ENCODE measurements at places on chromosomes 4 and X.

DNA sequence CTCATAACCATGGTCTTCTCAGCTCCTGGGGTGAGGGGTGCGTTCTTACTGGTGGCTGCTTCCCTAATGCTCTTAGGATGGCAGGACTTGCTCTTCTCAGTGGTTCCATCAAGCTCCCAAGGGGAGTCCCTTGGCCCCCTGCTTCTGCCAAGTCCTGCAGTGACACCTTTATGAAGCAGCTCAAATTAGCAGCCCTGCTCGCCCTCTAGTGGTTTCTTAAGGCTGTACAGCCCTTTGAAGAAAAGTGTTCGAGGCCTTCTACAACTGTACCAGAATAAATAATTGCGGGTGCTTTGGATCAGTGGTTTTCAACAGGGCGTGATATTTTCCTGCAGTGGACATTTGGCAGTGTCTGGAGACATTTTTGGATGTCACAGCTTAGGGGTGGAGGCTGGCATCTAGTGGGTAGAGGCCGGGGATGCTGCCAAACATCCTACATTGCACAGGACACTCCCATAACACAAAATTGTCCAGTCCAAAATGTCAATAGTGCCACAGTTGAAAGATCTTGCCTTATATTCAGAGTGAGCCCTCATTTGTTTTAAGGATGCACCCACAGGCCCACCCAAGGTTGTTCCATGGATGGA, 204.7 kb upstream of the S100G start:
- no peak for DNase-seq

GRCh38 chrX:80266979-80267378, 153.3 kb upstream of the TENT5D start:
- no peak for DNase-seq

GRCh38 chr4:3612281-3612680, 80.1 kb upstream of the LRPAP1 start:
- DNase-seq: no peak

DNA sequence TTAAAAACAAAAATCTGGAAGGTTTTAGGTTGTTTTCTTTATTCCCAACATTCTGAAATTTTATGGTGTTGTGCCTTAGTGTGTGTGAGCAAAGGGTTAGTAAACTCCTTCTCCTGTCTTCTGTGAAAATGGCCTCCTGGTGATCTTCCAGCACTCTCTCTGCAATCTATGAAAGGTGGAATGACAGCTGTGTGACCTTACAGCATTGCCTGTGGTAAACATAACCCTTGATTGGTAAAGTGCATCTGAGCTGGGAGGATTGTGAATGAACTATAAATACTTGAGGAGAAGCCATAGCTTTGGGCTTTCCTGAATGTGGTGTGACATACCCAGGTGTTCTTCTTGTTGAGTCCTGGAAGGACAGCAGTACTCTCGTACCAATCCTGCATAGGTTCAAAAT, 10.0 kb downstream of the ART3 start:
- no peak for DNase-seq

GRCh38 chr4:82284475-82284857, 89.3 kb downstream of the HNRNPD start:
- no peak for DNase-seq

GRCh38 chrX:150162141-150162540, 201.0 kb upstream of the MAMLD1 start:
- no peak for DNase-seq

- no peak for DNase-seq
These were observed 497.1 kb upstream of the TENM3 start for GRCh38 chr4:181745933-181746625.

- DNase-seq: no peak
These were observed 26.8 kb upstream of the GRXCR1 start for GRCh38 chr4:42865572-42866189.

- no peak for DNase-seq
These were observed 840 bp downstream of the GUF1 start for GRCh38 chr4:44679060-44679459.

DNA sequence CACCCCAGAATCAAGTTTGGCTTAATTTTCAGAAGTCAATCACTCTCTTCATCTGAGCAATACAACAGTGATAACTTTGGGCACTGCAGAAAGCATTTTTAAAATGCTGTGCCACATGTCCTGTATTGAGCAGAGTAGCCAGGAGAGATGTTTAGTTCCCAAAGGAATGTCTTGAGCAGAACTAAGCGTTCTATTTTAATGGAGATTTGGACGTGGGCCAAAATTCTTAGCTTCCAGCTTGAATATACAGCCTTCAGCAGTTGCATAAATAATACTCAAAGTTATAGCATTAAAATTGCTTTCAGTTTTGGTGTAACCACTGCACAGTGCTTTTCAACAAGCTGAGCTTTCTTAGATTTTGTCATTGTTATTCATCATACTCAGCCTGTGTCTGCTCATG, 679.2 kb downstream of the NLGN4X start:
- no peak for DNase-seq

GRCh38 chrX:16012250-16012649, 111.1 kb upstream of the GRPR start:
- no peak for DNase-seq

DNA sequence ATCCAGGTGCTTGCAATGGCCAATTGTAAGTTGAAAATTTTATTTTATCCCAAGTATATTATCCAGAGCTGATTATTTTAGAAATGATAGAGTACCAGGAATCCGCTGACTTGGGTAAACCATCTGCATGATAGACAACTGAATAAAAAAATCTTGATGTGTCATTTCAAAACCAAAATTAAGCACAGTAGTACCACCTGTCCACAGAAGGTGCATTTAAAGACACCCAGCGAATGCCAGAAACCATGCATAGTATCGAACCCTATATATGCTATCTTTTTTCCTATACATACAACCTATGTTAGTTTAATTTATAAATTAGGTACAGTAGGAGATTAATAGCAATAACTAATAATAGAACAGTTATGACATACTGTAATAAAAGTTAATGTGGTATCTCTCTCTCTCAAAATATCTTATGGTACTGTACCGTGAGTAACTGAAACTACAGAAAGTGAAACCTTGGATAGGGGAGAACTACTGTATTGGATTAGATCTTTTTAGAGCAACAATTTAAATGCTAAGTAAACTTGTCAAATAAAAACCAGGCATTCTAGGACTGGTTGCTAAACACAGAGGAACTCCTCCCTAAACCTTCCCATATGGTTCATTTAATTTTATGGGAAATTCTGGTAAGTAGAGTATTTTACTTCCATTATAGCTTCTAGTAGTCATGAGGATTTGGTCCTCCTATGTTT, 6.2 kb downstream of the NEIL3 start:
- no peak for DNase-seq

- DNase-seq: no peak
These were observed 56.9 kb upstream of the TADA2B start for GRCh38 chr4:6986072-6986780.

DNA sequence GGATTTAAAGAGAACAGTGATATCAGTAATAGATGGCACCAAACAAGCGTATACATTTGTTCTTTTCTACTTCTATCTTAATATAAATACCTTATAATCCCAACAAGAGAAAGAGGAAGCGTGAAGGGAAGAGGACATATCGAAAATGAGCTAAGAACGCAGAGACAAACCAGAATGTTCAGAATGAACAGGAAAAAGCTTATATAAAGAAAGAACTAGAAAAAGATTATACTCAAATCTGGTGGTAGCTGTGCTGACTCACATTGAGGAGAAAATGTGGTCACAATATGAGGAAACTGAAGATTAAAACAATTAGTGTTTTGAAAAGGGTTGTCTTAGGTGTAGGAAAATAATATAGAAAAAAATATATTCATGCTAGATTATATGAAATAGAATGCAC, 2.0 kb upstream of the GPR34 start:
- no peak for DNase-seq

DNA sequence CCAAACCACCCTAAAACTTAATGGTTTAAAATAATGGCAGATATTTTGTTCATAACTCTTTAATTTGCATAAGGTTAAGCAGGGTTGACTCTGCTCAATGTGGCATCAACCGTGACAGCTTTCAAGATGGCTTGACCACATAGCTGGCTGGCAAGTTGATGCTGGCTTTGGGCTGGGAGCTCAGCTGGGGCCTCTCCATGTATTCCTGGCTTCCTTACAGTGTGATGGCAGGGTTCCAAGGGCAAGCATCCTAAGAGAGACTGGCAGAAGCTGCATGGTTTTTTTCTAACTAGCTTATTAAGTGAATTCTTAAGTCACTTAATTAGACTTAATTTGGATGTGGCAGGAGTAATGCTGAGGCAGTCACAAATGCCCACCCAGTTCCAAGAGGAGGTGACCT, 4.5 kb downstream of the RP2 start:
- no peak for DNase-seq

GRCh38 chr4:86664959-86665358, 70.8 kb downstream of the PTPN13 start:
- DNase-seq: no peak

GRCh38 chrX:110734271-110734670, 61.3 kb downstream of the CHRDL1 start:
- no peak for DNase-seq

DNA sequence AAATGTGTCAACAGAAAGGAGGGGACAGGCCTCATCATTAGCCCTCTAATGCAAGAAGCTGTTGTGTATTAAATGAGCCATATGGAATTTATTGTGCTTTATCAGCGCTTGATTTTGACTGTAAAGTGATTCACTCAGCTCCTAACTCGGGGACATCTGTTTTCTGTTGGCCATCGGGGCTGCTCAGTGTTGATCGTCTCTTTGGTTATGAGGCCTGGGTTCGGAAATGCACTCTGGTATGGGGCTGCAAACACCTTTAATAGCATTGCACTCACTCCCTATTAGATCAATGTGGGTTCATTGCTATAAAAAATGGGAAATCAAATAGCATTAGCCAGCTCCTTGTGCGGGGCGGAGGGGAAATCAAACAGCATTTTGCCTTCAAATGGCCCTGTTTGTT, 6.4 kb downstream of the ARX start:
- no peak for DNase-seq

DNA sequence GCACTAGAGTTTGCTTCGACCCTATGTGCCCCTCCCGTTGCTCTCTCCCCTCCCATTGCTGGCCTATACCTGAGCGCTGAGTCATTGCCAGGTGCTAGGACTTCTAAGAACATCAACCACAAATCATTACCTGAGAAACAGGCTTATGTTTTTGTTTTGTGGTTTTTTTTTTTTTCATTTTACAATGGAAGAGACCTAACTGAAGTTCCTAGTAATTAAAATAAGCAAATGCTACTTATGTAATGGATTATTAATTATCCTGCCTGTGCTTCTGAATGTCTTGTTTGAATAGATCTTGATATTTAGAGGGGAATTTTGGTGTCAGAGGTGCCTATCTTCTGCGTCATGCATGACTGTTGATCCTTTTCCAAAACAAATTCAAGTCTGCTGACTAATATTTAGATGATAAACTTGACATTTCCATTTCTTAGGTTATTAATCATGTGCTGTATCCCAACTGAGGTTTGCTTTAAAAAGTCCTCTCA, 275.4 kb upstream of the CPEB2 start:
- no peak for DNase-seq

- no peak for DNase-seq
These were observed 9.6 kb upstream of the CHRNA9 start for GRCh38 chr4:40325406-40326019.

- DNase-seq: no peak
These were observed 27.6 kb downstream of the ARFIP1 start for GRCh38 chr4:152807294-152807829.

- DNase-seq: no peak
These were observed 47.5 kb downstream of the PPA2 start for GRCh38 chr4:105426187-105426897.

DNA sequence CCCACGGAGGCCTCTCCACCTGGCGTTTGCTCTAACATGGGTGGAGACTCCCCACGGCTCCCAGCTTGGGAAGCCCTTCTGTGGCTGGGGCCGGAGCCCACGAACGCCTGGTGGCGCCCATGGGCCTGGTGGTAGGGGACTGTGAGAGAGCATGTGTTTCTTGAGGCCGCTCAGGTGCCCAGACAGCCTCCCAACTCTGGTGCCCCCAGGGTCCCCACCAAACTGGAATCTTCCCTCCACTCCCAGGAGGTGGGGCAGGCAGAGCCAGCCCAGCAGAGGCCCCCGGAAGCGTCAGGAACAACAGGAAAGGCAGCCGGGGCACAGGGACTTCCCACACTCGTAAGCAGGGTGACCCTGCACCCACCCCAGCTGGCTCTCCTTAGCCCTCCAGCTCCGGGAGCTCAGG, 33.3 kb upstream of the FGFR3 start:
- DNase-seq: no peak

DNA sequence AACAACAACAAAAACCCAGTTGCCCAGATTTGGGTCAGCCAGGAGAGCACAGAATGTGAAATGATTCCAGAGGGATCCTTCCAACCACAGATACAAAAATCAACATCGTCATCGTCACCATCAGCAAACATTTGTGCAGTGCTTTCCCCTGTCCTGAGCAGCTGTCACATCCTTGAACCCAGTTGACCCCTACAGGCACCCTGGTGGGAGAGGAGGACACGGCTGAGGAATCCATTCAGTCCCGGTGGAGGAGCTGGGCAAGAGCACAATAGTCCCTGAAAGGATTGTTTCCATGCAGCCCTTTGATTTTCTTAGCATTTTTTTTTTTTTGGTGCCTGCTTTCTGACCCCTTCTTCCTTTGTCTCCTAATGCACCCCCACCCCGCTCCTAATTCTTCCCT, 37.1 kb upstream of the STX18 start:
- no peak for DNase-seq

GRCh38 chr4:55549888-55550287, 3.2 kb upstream of the CLOCK start:
- DNase-seq: no peak

DNA sequence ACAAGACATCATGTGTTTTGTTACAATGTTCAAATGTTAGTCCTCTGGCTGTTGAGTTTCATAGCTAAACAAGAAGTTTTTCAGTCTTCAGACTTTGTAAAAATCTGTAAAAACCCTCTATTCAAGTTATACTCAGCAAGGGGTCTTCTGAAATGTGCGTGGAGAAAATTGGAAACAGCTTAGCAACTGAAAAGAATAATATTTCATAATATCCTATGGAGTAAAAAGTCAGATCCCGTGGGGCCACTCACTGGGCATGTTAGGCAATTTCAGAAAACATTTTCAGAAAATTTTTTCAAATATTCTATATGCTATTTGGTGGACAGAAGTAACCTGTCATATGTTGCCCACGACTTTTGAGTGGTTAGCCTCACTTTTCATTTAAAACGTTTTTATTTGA, 118.3 kb downstream of the CORIN start:
- no peak for DNase-seq

DNA sequence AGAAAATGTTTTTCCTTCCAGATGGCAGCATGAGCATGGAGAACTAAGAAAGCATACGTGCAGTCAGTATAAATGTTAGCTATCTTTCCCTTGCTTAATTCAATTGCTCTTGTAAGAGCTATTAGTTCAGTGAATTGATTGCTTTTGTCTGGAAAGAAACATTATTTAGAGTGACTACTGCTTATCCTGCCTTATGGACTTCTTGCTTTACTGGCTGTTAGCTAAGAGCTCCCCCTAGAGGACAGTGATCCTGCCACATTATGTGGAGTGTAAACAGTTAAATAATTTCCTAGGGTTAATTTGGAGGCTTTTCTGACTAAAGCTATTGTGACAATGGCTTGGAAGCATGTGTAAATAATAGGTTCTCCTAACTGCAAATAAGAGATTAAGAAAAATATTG, 1402.4 kb downstream of the FAM133A start:
- no peak for DNase-seq

Data from Right ventricle myocardium inferior (tissue), 1 donor.